ENCODE measurements at places on chromosomes 6 and 20.

DNA sequence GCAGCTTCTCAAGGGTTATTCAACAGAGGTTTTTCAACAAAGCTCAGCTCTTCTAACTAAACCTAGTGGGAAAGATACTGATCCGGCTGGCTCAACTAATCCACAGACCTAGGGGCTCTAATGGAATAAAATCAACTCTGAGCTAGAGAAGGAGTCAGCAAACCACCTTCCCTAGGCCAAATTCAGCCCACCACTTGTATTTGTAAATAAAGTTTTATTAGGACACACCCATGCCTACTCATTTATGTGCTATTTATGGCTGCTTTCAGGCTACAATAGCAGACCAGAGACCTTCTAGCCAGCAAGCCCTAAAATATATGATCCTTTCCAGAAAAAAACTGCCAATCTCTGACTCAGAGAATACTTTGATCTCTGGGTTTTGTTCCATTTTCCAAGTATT lies 6.0 kb upstream of the RAB22A start:
- DNase-seq = no peak

- DNase-seq = no peak
These were observed 167.4 kb downstream of the CDC5L start for GRCh38 chr6:44554861-44555260.

GRCh38 chr20:1526896-1527295 lies 30.6 kb downstream of the SIRPD start:
- no peak for DNase-seq

- DNase-seq = no peak
These were observed 58.2 kb upstream of the QKI start for GRCh38 chr6:163356324-163356723.

- DNase-seq = no peak
These were observed 29.6 kb downstream of the MDN1 start for GRCh38 chr6:89789980-89790379.

GRCh38 chr6:113464960-113465359 lies 392.2 kb upstream of the MARCKS start:
- no peak for DNase-seq

DNA sequence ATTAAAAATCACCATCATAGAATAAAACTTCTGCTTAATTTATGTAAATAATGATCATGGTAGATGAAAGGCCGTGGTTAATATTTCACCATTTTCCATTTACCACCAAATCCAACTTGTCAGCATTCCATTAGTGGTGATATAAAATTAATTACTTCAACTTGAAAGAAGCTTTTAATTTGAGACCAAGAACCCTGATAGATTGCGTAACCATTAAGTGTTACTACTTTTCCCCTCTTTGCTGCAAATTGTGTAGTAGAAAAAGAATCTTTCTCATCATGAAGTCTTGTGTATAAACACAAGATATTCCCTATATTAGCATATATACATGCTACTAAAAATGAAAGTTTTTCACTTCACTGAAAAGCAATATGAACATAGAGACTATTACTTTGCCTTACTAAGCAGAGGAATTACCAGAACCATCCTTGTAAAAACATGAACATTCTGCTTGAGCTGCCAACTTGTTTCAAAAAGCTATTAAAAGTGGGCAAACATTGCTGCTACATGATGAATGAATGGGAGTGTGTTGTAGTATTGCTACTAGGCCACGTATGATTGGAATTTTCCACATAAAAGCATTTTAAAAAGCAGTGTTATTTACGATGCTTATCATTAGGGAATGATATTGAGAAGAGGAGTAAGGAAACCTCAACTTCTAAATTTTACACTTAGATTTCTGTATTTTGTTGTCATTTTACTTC lies 35.0 kb downstream of the STX11 start:
- DNase-seq = no peak
